ENCODE measurements at places on chromosomes 5 and 9.

GRCh38 chr9:85258823-85259370, 482.9 kb downstream of the AGTPBP1 start:
- peak; percentile 73 for DNase-seq

- no peak for DNase-seq
Measured at GRCh38 chr9:78278801-78279200, 18.1 kb upstream of the PSAT1 start.

GRCh38 chr5:43683884-43684471, 81.0 kb downstream of the NNT start:
- no peak for DNase-seq

- DNase-seq = no peak
Measured at GRCh38 chr5:151707567-151707966, 20.9 kb upstream of the SPARC start.

DNA sequence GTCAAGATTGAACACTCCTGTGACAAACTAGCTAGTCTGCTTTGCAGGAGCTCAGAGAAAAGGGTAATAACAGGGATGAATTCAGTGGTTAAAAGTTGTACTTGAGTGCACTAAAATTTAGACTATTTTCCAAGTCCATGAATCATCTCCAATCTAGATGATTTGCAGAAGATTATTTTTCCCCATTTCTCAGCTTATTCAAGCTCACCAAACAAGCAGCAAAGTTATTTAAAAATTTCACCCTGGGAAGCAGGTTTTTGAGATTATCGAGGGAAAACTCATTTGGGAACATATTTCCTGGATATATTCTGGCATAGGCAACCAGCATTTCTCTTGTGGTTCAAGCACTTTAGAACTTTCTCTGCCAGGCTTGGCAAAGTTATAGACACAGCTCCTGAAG, 311.4 kb downstream of the TLE1 start:
- DNase-seq = peak; percentile 36

DNA sequence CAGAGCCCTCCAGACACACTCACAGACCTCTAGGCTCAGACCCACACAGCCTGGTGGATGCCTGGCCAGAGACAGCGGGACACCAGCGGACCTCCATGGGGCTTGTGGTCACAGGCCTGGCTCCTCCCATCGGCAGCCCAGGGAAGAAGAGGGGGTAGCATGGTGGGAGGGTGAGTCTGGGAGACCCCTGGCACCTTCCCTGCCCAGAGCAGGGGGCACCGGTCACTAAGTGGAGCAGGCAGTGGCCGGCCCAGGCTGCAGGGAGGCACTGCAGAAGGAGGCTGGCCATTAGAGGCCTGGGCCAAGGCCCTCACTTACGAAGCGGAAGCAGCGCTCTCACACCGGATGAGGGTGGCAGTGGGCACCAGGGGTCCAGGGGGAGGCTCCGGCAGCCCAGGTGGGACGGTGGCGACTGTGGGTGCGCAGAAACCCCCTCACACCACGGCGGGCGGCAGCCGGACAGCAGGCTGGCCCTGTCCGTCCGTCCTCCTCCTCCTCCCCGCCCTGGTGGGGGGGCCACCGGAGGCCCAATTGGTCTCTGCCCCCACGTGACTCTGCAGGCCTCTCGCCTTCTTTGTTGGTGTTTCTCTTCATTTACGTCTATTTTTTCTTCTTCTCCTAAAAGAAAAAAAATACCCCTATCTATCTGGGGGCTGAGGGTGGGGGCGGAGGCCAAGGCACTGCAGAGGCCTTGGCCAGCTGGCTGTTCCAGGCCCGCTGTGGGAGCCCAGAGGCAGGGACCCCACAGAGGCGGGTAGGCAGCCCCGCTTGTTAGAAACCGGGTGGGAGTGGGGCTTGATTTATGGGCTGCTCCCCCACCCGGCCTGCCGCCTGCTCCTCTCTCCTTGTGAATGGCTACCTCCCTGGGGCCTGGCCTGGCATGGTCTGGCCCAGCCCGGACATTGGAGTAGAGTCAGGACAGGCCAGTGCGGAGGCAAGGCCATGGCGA, at the start of gene NR5A1:
NR5A1 (minus strand) TSS at position 469 of the 949 bp plus-strand sequence. CDS start 4,004 bp downstream, outside the sequence.
- DNase-seq = no peak

- no peak for DNase-seq
Measured at GRCh38 chr5:2241842-2242241, 359.1 kb upstream of the IRX4 start.

GRCh38 chr5:21159510-21160059, 1171.6 kb upstream of the CDH18 start:
- peak; percentile 18 for DNase-seq

DNA sequence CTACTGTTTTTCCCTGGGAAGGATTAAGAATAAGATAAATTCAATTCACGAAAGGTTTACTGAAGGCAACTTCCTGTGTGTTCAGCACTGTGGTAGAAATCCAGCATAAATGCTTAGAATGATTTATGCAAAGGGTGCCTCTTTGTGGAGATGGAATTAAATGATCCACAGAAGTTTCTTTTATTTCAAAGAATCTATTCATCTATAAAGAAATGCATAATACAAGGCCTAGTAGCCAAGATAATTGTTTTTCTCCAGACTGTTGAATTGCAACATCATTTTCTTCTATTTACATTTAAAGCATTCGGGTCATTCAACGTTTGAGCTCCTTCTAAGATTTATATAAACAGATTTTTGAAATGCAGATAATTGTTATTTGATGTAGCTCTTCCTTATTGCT, 138.8 kb upstream of the NFIL3 start:
- DNase-seq = peak; percentile 31

DNA sequence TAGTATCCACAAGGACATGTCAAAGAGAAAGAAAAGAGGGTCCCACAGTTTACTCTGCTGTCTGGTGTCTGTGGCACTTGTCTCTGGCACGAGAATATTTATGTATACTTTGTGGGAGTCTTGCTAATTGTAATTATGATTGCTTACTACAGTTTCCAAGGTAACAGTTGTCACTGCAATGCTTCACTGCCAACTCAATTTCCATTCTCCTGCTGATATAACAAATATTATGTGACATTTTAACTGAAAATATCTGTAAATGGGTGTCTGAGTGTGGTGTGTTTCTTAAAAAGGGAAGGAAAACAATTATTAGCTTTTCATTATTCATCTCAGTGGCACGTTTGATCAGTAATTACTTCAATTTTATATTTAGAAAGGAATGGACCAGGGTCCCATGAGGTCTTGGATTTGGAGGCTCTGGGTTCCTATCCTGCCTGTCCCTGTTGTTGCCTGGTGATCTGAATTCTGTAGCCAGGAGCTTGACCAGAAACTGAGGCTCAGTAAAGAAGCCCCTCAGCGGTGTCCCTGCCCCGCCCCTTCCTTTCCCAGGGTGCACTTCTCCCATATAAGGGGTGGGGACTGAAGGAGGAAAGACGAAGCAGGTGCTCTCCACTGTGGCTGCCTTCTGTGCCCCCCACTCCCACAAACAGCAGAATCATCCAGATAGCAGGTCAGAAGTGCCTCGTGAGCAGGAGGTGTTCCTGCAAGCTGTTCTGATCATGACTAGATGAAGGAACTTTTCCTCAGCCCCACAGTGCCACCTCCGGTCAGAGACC, 137.3 kb upstream of the KIF2A start:
- no peak for DNase-seq

DNA sequence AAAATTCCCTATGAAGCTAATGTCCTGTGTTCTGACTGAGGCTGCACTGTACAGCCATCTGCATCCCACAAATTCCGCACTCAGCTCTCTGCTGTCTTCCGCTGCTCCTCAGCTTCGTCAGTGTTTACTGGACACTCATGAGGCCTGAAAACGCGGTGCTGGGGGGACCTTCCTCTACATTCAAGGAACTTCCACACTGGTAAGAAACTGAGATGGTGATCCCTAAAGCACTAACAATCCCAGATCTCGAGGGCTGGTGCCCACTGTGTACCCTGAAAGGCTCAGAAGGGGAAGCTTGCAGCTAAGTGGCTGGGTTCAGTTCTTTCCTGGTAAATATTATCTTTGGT, 117.9 kb downstream of the NRG2 start:
- no peak for DNase-seq

DNA sequence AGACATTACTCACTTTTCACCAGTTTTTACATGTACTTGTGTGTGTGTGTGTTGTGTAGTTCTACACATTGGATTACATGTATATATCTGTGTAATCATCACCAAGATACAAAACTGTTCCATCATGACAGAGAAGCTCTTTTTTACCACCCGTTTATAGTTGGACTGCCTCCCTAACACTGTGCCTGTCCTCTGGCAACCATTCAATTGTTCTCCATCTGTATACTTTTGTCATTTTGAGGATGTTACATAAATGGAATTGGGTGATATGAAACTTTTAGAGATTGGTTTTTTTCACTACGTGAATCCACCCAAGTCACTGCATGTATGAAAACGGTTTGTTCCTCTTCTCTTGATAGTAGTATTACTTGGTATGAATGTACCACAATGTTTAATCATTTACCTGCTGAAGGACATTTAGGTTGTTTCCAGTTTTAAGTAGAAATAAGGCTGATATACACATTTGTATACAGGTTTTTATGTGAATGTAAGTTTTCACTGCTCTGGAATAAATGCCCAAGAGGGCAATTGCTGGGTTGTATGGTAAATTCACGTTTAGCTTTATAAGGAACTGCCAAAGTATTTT, 126.2 kb downstream of the MAPKAP1 start:
- no peak for DNase-seq

- DNase-seq = no peak
Measured at GRCh38 chr5:29720954-29721353, 1472.5 kb upstream of the CDH6 start.

- DNase-seq = no peak
Measured at GRCh38 chr9:9919174-9919775, 693.5 kb downstream of the PTPRD start.

DNA sequence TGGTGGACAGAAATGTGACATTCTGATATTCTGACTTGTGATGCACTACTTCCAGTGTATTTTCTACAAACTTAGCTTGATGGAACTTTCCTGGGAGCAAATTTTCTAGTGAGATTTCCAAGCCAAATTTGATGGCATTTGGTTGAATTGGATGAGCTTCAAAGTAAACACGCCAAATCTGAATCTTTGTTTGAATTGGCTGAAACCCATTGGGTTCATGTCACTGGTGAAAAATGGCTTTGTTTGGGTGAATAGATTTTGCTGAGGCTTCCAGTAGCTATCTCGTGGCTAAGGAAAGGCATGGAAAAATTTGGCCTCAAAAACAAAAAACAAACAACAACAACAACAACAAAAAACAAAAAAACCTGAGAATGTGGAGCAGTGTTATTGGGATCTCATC, 271.1 kb upstream of the RPS23 start:
- DNase-seq = no peak

- no peak for DNase-seq
Measured at GRCh38 chr5:464446-464842, 21.5 kb downstream of the EXOC3 start.

GRCh38 chr5:39399135-39400036, 25.4 kb downstream of the DAB2 start:
- peak; percentile 99 for DNase-seq

GRCh38 chr5:14922456-14922855, 50.9 kb upstream of the ANKH start:
- no peak for DNase-seq

GRCh38 chr5:62029303-62029702, 276.7 kb upstream of the KIF2A start:
- DNase-seq = peak; percentile 43

- no peak for DNase-seq
Measured at GRCh38 chr9:130692321-130692720, 1.3 kb upstream of the EXOSC2 start.

- DNase-seq = no peak
Measured at GRCh38 chr9:126205265-126205664, 121.4 kb upstream of the MVB12B start.

- peak; percentile 71 for DNase-seq
Measured at GRCh38 chr9:134585746-134586706, 55.6 kb upstream of the COL5A1 start.

DNA sequence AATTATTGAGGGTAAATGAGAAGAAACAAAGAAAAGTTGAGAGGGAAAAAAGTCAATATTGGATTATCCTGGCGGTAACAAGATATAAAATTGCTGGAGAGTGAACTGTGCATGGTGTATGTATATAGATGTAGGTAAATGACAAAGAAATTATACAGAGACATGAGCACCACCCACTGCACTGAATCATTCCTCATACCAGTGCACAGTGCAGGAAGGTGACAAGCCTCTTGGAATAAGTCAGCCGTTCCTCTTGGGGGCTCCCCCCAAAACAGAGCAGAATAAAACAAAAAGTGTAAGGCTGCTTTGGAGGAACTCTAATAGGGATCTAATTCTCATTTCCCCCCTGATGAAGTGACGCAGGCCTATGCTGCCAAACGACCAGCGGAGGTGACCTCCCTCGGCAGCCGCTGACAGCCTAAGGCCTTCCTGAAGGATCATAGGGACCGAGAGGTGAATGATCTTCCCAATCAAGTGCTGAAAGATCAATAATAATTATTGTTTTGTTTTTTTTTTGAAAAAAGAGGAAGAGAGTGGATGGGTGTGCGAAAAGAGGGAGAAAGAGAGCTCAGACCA, 245.0 kb downstream of the PSAT1 start:
- DNase-seq = no peak

DNA sequence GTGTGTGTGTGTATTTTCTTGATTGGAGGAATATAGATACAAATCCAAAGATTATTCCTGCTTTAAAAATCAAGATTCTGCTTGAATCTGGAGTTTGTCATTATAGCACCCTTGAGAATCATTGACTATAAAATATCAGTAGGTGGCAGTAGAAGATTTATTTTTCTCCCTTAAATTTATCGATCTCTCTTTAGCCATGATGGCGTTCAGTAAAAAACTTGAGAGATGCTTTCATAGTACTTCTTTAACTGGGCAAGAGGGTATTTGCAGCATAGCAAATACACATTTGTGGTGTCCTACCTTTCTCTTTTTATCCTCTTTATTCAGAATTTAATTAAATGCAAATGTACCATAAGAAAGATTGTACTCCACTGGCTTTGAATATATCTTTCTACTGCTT, 307.7 kb downstream of the ADGRV1 start:
- peak; percentile 48 for DNase-seq

DNA sequence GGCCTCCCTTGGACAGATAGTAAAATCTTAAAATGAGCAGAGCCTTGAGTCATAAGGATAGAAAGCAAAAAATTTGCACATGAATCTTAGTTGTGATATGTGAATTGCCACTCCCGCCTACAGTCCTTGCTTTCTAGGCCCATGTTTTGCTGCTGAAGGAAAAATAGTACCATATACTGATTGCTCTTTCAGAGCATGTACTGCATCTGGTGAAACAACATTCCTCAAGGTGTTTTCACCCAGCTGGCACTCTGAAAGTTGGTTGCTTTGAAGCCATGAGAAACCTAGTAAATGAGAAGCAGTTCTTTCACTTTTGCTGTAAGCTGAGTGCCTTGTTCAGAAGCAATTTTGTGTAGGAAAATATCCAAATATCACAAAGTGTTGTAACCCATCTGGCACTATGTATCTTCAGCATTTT, 10.3 kb downstream of the CDC37L1 start:
- no peak for DNase-seq
